ENCODE measurements at places on chromosomes 4 and X. TPM values are rescaled to one million over a fixed set of nuclear protein-coding genes. Genes with fewer than 3 reads are reported as not detected.

The GYPE gene
- total RNA-seq = not detected

The GALNT7 gene
- total RNA-seq = 26.7 TPM

The ENPEP gene
- 0.02 TPM for total RNA-seq

The CXorf65 gene
- not detected for total RNA-seq

The XK gene
- 0.36 TPM for total RNA-seq

The BGN gene
- 0.08 TPM for total RNA-seq

The SLC6A14 gene
- not detected for total RNA-seq

The CD99L2 gene
- total RNA-seq = 55.5 TPM

The PALLD gene
- total RNA-seq = 72.5 TPM

The USP27X gene
- total RNA-seq = 4.3 TPM

The ASB5 gene
- not detected for total RNA-seq

The HMX1 gene
- total RNA-seq = 0.19 TPM

The PPP1R2C gene
- total RNA-seq = not detected

The WDR44 gene
- total RNA-seq = 11.6 TPM

The TLR3 gene
- 0.38 TPM for total RNA-seq

The RHOXF2 gene
- not detected for total RNA-seq

The SPATA18 gene
- 3.5 TPM for total RNA-seq

The SOWAHB gene
- 0.05 TPM for total RNA-seq

The NDP gene
- total RNA-seq = not detected

The AREG gene
- total RNA-seq = 31.2 TPM

The KLF8 gene
- not detected for total RNA-seq

The ELF4 gene
- 28.7 TPM for total RNA-seq

The PSAPL1 gene
- 0.15 TPM for total RNA-seq

The IL21 gene
- total RNA-seq = not detected

The EGF gene
- total RNA-seq = 0.45 TPM

The NLGN3 gene
- 1.1 TPM for total RNA-seq

The TENM3 gene
- 0.86 TPM for total RNA-seq
